Brain pericyte (primary cell): ENCODE measurements at places on chromosomes 2 and 18.
A peak's percentile ranks its signal among the peaks of the same experiment; 100 is the strongest.

GRCh38 chr2:168528469-168528868 lies 72.4 kb downstream of the CERS6 start:
- no peak for DNase-seq

DNA sequence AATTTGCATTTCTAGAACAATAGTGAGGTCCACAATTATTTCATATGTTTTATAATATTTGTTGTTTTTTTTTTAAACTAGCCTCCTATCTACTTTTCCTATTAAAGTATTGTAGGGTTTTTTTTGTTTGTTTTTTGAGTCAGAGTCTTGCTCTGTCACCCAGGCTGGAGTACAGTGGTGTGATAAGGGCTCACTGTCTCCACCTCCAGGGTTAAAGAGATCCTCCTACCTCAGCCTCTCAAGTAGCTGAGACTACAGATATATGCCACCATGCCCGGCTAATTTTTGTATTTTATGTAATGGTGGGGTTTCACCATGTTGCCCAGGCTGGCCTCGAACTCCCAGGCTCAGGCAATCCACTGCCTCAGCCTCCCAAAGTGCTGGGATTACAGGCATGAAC lies 122.5 kb downstream of the SLC39A10 start:
- DNase-seq = no peak

DNA sequence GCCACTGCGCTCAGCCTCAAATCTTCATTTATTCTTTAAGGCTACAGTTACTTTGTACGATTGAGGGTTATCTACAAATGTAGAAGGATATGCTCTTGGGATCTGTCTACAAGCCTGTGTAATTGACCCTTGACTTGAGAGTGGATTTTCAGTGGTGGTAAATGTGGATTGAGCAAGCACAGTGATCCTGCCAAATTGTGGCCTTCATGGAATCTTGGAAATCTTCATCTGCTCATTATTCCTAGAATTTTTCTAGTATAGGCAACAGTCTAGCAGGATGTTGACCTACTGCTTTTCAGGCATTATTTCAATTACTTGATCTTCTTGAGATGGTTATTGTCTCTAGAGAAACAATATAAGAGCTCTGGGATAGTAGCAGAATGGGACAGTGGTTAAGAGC lies 226.1 kb upstream of the REV1 start:
- no peak for DNase-seq

DNA sequence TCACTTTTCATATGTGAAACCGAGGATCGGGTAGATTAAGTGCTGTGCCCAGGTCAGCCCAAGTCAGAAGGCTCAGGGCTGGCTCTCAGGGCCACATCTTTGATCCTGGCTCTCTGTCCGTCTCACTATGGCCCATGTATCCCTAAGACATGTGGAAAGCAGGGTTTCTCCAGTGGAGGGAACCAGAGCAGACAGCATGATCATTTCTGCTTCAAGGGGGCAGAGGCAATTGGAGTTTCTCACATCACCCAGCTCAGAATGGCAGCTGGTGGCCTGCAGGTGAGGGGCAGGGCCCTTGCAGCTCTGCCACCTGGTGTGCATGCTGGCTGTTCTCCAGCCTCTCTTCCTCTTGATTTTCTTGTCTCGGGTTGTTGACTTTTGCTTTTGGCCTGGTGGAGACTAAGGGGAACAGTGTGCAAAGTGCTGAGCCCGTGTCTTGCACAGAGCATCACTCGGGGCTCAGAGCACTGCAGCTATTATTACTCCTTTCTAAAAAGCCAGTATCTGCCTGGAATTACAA lies 27.0 kb downstream of the LDLRAD4 start:
- no peak for DNase-seq

DNA sequence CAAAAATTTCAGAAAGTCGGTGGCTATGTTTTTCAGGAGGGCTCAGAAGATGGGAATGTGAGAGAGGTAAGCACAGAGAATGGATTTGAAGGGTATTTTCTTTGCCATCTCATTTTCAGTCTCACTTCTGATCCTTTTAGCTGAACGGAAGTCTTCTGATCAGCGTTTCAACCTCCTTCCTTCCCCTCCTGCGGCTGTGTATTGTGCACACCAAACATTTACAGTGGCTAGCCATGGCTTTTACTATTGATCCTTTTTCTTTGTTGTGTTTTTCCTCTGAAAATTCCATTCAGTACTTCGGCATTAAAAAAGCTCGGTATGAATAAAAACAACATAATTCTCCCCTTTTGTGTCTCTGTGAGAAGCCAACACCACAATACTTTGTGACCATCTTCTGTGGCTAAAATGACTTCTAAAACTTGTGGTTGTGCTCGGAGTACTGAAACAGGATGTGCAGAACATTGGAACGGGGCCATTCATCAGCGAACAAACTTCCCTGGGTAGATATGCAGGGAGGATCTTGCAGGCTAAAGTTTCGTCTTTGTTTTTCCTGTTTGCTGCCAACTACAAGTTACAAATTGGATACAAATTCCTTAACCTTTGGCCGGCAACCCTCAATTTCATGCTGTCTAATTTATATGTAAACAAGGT lies 260.8 kb upstream of the FAM98A start:
- no peak for DNase-seq

- DNase-seq = no peak
Observed at GRCh38 chr2:216170076-216170763, 61.1 kb downstream of the XRCC5 start.

DNA sequence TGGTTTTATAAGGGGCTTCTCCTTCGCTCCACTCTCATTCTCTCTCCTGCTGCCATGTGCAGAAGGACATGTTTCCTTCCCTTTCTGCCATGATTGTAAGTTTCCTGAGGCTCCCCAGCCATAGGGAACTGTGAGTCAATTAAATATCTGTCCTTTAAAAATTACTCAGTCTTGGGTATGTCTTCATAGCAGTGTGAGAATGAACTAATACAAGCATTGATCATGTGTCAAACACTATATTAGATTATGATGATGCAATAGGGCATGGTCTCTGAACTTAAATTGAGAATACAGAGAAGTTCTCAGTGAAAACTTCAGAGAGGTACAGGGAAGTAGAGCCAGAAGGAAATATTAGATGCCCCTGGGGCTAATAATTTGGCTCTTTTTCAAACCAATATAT lies 5.9 kb upstream of the MAP4K3 start:
- DNase-seq = no peak

- DNase-seq = no peak
Observed at GRCh38 chr2:85961754-85962153, 73.0 kb upstream of the ST3GAL5 start.

- no peak for DNase-seq
Observed at GRCh38 chr2:111945444-111946293, 47.3 kb downstream of the MERTK start.

GRCh38 chr18:67652288-67652687 lies 135.8 kb upstream of the DSEL start:
- no peak for DNase-seq

DNA sequence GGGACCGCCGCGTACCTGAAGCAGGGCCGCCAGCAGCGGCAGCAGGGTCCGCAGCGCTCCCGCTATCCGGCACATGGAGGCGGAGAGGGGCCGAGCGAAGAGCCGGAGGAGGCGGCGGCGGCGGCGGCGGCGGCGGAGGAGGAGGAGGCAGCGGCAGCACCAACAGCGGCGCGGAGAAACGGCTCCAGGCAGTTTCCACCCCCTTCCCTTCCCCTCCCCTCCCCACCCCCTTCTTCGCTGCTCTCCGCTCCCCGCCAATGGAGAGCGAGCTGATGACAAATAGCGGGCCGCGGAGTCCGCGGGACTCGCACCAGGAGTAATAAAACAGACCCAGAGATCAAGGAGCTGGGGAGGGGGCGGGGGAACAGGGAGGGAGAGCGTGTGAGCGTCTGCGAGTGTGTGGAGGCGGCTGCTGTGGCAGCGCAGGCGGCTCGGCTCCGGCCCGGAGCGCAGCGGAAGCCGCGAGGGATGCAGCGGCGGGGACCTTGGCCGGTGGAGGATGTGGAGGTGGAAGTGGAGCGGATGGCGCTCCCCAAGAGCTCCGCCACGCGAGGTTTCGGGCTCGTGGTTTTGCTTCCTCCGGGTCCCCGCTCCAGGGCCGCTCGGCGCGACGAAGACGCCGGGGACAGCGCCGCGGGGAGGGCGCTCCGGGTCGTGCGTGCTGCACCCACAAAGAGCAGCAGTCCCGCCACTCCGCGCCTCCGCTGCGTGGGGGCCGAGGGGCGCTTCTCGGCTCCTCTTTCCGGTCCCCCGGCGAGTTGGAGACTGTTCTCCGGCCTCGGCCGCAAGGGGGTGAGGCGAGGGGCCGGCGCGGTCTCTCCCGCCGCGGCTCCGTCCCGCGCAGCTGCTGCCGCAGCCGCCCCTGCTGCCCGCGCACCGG lies at the start of gene CDH2:
TSS of gene CDH2 (minus strand) at position 183 of the 880 bp plus-strand sequence. CDS start at position 75, 108 bp downstream.
- peak; percentile 44 for DNase-seq

GRCh38 chr2:67499989-67500388 lies 102.9 kb downstream of the ETAA1 start:
- no peak for DNase-seq

- DNase-seq = no peak
Observed at GRCh38 chr2:218567797-218568189, 358 bp downstream of the USP37 start.

DNA sequence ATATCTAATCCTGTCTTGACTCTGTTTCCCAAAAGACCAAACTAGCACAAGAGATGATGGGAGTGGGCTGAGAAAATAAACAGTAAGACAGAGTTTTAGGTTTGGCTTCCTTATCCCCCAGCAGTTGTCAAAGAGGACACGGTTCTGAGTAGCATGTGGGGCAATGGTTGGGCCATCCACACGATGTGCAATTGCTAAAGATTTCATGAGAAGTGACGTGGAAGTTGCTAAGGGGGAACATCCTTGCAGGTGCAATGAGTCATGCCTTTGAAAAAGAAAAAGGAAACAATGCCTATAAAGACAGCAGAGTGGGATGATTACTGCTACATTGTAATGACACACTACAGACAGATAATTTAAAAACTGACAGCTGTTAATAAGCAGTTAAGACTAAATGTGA lies 1395.8 kb downstream of the LRP1B start:
- no peak for DNase-seq

- DNase-seq = no peak
Observed at GRCh38 chr2:172445851-172446250, 18.5 kb downstream of the ITGA6 start.

GRCh38 chr18:76351961-76352581 lies 143.0 kb downstream of the ZNF516 start:
- no peak for DNase-seq

GRCh38 chr2:68741805-68742306 lies 7.2 kb downstream of the ARHGAP25 start:
- DNase-seq = no peak

GRCh38 chr18:10057894-10058791 lies 144.3 kb downstream of the VAPA start:
- DNase-seq = no peak

- no peak for DNase-seq
Observed at GRCh38 chr2:133365117-133365516, 203.1 kb downstream of the NCKAP5 start.

DNA sequence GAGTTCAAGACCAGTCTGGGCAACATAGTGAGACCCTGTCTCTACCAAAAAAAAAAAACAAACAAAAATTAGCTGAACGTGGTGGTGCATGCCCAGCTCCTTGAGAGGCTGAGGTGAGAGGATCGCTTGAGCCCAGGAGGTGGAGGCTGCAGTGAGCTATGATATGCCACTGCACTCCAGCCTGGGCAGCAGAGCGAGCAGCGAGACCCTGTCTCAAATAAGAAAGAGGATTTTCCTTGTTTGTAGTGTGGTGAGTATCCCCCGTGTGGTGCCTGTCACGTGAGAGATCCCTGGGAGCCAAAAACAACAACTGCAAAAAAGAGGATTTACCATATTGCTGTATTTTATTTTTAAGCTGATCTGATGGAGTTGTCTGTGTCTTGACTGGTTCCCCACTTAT lies 9.2 kb downstream of the EML4 start:
- no peak for DNase-seq

- DNase-seq = no peak
Observed at GRCh38 chr2:156099382-156099781, 233.1 kb downstream of the NR4A2 start.
